ENCODE measurements at places on chromosomes 2 and 18.

- DNase-seq = no peak
Observed at GRCh38 chr2:36672199-36672598, 24.3 kb upstream of the VIT start.

GRCh38 chr2:236616624-236617023, 47.0 kb downstream of the ACKR3 start:
- DNase-seq = no peak

DNA sequence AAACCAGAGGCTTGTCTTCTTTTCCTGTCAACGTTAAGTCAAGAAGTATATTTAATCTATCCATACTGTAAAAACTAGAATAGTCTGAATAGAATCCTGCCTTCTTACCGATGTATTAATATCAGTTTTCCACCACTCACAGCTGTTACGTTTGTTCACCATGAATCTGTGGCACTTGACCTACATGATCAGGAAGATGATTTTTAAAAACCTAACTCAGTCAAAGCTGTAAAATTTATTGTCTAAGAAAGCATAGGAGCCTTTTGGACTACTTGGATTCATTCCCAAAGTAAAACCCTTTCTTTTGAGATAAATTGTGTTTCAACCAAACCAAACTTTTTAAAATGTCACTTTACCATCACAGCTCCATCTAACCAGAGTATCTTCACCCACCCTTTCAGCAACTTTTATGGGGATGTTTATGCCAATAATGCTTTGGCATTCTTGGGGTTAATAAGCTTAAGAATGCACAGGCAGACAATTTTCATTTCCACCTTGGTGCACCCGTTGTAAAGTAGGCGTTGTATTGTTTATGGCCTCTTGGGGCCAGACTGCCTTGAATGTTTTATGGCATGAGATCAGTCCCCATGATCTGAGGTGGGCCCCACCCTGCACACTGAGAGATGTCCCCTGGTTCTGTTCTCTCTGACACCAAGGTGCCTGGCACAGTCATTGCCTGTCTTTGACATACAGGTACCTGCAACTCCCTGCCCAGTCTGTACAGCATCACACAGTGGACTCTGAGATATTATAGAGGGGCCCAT, 176.2 kb upstream of the EPAS1 start:
- no peak for DNase-seq

GRCh38 chr2:108634011-108634410, 85.3 kb upstream of the RANBP2 start:
- DNase-seq = no peak

DNA sequence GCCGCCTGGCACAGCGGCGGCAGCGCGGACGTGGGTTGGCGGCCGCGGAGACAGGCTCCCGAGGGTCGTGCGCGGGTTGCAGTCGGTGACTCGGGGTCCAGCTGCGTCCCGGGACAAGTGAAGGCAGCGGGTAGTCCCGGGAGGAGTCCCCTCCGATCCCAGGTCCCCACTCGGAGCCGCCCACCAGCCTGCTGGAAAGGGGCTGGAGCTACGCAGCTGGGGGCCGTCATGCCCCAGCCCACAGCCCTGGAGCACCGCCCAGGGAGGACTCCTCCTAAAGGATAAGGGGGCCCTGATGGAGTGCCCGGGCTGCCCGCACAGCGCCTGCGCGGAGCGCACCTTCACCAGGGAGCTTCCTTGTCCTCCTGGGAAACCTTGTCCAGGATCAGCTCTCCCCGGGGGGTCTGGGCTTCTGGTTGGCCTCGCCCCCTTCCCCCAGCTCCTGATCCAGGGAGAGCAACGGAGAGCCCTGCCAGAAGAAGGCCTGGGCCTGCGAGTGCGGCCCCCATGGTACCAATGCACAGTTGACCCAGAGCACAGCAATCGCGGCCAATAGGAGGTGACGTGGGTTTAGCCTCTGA, 25.9 kb upstream of the ALPP start:
- no peak for DNase-seq

- no peak for DNase-seq
Observed at GRCh38 chr2:181111059-181111458, 130.7 kb downstream of the UBE2E3 start.

- no peak for DNase-seq
Observed at GRCh38 chr2:138712212-138712979, 67.8 kb downstream of the NXPH2 start.

- DNase-seq = peak; percentile 29
Observed at GRCh38 chr2:191149391-191149790, 1.4 kb downstream of the STAT4 start.

GRCh38 chr2:61671561-61672315, 133.6 kb upstream of the XPO1 start:
- no peak for DNase-seq

DNA sequence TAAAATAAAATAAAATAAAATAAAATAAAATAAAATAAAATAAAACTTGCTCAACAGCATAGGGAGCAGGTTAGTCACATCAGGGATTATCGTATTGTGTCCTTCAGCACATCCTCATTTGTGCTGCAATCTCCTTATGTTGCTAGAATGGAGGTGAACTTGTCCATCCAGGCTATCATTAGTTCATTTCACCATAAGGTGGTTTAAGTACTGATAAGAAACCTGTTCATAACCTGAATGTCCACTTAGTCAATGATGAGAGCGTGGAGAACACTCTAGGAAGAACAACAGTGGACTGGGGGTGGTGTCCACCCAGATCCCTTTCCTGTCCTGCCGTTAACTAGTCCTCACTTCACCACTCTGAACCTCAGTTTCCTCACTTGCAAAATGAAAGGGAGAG, 21.9 kb downstream of the DHRS9 start:
- no peak for DNase-seq

DNA sequence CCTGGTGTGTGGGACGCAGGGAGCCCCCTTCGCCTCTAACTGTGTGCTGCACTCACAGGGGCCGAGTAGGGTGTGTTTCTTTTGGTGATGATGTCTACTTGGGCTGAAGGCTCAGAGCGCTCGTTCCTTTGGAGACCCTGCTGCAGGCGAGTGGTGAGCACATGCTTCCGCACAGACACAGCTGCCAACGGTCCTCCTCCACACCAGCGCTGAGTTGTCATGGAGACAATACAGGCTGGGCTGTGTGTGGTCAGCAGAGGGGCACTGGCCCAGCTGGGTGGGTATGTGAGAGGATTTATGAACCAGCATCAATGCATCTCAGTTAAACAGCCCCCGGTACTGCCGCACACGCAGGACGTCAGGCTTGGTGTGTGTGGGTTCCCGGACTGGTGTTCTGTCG, 143.5 kb downstream of the SH3RF3 start:
- no peak for DNase-seq

GRCh38 chr2:56021579-56021978, 98.0 kb upstream of the EFEMP1 start:
- DNase-seq = no peak

GRCh38 chr2:224031358-224031970, 7.6 kb downstream of the SERPINE2 start:
- DNase-seq = no peak

DNA sequence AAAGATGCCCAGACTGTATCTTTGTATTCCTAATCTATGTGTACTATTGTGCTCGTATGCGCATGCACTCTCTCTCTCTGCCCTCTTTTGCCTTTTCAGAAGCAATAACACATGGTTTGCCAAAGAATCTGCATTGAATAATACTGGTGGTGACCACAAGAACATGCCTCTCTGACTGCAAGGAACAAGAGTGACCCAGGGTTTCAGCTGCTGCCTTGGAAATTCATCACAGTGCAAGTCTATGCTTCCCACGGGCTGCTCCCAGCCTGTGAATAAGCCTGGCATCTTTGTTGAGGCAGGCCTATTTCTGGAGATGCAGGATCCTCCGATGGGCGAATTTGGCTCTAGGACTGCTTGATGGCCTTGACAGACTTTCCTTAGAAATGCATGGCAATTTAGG, 689.4 kb upstream of the FANCL start:
- no peak for DNase-seq

DNA sequence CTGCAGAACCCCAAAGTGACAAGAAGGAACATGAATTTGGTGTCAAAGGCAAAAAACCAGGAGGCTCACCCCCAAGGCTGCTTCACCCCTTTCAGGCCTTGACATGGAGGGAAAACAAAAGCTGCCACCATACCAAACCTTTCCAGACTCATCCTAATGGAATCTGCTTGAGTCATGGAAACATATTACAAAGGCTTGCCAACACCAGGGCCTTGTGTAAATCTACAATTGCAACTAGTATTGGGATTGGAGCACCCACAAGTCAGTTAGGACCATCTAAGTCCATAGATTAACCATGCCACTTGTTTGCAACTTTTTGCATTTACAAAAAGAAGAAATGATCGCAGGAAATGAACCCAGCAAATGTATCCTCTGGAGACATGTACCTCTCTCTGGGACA, 297.6 kb downstream of the CDCA7 start:
- DNase-seq = no peak

GRCh38 chr18:48622911-48623431, 84.1 kb downstream of the CTIF start:
- no peak for DNase-seq

DNA sequence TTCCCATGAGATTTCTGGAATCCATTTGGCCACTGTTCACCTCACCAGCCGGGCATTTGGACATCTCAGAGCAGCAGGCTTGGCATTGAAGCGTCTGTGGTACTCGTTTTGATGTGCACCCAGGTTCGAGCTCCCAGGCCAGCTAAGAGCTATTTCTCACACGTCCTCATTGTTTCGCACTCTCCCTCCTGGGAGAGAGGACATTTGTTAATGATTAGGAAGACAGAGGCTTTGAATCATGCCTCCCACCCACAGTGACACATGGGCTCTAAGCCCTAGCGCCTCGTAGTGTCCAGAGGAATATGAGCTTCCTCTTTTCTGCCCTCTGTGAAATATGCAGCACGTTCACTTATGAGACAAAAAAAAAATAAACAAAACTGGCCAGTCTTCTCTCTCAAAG, 361.8 kb downstream of the RND3 start:
- no peak for DNase-seq
